Naive thymus-derived CD8-positive, alpha-beta T cell (primary cell): ENCODE measurements at places on chromosomes 2 and 18. TPM values are rescaled to one million over a fixed set of nuclear protein-coding genes. Genes with fewer than 3 reads are reported as not detected.

- peaks cover 10% of the 10 kb centered on the region for H3K36me3 ChIP-seq
- DNase-seq: peak; percentile 29
- H3K4me1 ChIP-seq: peaks cover 15% of the 10 kb centered on the region
Measured at GRCh38 chr2:2057125-2057721, 273.9 kb downstream of the MYT1L start.

DNA sequence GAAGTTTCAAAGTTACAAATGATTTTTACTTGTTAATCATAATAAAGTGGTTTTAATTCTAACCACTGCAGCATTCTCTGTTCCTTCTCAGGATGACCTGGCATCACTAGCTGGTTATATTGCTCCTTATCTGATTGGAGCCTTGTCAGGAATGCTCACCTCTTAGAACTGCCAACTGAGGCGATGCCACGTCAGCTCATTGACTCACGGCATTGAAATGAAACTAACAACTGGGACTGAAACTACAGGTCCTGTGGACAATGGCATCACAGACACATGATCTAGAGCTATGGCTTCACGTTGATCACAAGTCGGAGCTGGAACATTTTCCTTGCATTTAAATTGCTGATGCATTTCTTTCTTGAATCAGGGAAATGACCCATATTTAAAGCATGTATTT lies 54.9 kb upstream of the MAP2 start:
- H3K27me3 ChIP-seq: peaks cover 1% of the 10 kb centered on the region
- H3K4me1 ChIP-seq: no peaks in the 10 kb centered on the region
- no peak overlapping the region for H3K27ac ChIP-seq
- no peaks in the 10 kb centered on the region for H3K36me3 ChIP-seq

TRAPPC12 gene
- total RNA-seq: 150 TPM

TMEM247 gene
- total RNA-seq: not detected

DNA sequence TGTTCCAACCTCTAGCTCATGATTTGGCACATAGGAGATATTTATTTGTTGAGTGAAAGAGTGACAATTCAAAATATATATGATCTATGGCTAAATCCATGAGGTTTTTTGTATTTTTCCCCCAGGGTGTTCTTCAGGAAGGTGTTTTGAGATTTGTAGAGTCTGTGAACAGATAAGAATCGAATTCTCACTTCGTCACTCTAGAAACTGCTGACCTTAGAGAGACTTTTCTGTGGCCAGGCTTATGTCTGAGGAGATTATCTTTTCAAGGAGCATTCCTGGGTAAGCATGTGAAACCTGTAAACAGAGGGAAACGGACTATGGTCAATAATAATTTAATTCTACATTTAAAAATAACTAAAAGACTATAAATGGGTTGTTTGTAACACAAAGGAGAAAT lies 849 bp upstream of the ITGB6 start:
- DNase-seq: no peak
- no peak overlapping the region for H3K4me3 ChIP-seq
- no peak overlapping the region for H3K27ac ChIP-seq
- H3K27me3 ChIP-seq: no peaks in the 10 kb centered on the region
- peaks cover 8% of the 10 kb centered on the region for H3K4me1 ChIP-seq
- H3K36me3 ChIP-seq: no peaks in the 10 kb centered on the region

GRCh38 chr2:188068093-188068492 lies 223.6 kb upstream of the GULP1 start:
- H3K27me3 ChIP-seq: no peaks in the 10 kb centered on the region
- no peak overlapping the region for H3K27ac ChIP-seq
- no peak overlapping the region for H3K4me3 ChIP-seq
- H3K36me3 ChIP-seq: no peaks in the 10 kb centered on the region
- H3K4me1 ChIP-seq: no peaks in the 10 kb centered on the region
